ENCODE measurements at places on chromosomes 2 and 18.

GRCh38 chr2:72744049-72744448 is 81.8 kb downstream of the EXOC6B start:
- no peak for DNase-seq

DNA sequence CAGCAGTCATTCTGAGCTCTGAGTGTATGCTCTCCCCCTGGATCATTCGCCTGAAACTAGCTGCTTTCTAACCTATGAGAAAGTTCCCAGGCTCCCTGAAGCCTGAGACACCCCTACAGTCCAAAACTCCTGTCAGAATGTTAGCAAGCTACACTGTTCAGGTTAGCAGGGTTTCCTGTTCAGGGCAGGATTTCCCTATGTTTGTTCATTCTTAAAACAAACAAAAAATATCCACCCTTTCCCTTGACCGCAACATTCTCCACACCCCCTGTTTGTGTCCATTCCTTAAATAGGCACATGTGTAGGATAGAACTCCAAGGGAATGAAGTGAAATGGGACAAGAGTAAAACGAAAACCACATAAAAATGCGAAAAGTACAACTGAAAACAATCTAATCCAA is 83.1 kb downstream of the KLF7 start:
- DNase-seq = no peak

DNA sequence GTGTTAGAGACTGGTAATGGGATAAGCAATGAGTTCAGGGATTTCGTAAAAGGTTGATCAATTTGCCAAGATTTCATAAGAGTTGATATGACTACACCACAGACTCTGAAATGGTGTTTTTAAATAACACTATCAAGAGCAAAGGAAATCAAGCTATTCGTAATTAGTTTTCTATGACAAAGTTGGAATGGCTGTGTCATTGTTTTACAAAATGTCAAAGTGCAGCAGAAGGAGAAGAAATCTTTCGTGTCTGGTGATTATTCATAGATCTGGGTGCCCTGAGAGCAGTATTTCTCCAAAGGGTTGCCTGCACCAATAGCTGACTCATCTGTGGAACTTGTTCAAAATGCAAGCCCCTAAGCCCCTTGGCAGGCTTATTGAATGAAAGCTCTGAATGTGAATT is 70.1 kb downstream of the NABP1 start:
- no peak for DNase-seq

DNA sequence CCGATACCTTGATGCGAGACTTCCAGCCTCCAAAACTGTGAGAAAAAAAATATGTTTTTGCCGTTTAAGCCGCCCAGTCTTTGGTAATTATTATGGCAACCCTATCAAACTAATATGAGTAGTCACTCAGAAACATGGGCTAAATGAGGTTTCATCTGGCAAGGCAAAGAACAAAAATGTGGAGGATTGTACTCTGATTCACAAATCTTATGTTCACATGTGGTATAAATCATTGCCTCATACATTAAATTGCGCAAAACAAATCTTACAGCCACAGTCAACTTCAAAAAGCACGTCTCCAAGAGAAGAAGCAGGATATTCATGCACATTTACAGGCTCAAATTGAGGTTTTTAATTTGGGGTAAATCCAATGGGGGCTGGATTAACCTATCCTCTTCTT is 1435.4 kb upstream of the LRRTM1 start:
- no peak for DNase-seq

GRCh38 chr2:68935471-68935870 is 17.2 kb downstream of the GKN2 start:
- no peak for DNase-seq

DNA sequence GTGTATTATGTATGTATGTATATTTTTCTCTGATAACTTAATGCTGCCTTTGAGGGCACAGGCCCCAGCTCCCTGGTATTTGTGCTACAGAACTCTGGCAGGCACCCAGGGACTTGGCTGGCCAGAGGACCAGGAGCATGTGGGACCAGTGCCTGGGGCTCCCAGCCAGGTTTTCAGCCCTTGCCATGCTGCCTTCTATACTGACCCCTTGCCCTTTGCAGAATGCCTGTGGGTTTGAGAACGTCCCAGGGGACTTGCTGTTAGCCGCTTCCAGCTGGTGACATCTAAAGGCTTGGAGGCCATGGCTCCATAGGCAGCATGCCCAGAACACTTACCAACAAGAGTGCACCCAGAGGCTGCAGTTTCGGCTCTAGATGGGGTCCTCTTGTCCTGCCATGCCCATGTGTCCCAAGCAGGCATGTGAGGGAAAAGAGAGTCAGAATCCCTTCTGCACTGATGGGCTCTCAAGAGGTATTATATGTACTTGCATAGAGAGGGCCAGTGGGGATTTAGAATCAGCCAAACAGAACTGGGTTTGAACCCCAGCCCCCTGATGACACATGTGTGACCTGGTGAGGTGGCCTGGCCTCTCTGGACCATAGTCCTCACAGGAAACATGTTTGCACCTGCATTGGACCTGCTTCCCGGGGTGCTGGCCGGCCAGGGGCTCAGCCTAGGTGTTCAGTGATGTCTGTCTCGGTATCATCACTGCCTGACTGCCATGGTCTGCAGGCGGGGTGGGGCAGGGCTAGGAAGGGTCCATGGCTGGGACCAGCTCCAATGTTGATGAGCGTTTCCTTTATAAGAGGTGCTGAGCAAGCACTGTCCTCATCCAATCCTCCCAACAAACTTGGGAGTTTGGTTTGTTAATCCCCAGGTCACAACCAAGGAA is 119.2 kb upstream of the FHL2 start:
- no peak for DNase-seq

- no peak for DNase-seq
Observed at GRCh38 chr2:13046557-13047165, 329.9 kb downstream of the TRIB2 start.

DNA sequence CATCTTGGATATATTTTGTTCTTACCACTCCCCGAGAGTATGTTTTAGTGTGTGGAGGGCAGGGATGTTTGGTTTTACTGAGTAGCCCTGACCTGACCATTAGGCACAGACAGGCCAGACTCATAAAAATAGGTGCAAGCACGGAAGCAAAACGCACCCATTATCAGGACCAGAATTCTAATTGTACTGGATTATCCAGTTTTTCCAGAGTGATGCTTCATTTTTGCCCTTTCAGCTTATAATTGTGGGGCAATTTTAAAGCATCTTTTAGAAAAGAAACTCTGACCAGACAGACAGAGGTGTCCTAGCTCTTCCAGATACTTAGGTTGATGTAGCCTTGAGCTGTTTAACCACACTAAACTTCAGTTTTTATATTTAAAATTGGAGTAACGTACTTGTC is 4.4 kb downstream of the NCOA1 start:
- DNase-seq = no peak

DNA sequence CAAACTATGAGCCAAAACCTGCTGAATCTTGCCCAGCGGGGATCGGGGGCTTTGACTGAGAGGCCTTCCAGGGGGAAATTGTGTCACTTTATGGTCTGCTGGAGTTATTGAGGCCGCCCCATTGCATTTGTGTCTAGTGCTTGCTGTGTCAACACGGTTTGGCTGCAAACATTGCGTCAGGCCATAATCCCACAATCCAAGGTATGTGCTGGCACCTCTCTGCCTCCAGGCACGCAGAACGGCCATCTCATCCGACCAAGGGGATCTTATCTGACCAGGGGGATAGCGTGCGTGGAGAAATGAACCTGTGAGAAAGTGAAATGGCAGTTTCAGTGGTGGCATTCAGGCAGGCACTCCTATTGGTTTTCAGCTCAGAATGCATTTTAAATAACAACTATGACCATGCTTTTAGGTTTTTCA is 18.1 kb upstream of the LYPD6B start:
- no peak for DNase-seq

DNA sequence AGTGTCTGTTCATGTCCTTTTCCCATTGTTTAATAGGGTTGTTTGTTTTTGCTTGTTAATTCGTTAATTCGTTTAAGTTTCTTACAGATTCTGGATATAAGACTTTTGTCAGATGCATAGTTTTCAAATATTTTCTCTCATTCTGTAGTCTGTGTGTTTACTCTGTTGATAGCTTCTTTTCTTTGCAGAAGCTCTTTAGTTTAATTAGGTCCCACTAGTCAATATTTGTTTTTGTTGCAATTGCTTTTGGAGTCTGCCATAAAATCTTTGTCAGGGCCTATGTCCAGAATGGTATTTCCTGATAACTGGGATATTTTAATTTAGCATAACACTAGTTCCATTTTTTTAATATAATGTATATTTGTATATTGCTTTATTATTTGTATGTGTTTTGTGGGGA is 1380.1 kb downstream of the SUCLG1 start:
- no peak for DNase-seq

DNA sequence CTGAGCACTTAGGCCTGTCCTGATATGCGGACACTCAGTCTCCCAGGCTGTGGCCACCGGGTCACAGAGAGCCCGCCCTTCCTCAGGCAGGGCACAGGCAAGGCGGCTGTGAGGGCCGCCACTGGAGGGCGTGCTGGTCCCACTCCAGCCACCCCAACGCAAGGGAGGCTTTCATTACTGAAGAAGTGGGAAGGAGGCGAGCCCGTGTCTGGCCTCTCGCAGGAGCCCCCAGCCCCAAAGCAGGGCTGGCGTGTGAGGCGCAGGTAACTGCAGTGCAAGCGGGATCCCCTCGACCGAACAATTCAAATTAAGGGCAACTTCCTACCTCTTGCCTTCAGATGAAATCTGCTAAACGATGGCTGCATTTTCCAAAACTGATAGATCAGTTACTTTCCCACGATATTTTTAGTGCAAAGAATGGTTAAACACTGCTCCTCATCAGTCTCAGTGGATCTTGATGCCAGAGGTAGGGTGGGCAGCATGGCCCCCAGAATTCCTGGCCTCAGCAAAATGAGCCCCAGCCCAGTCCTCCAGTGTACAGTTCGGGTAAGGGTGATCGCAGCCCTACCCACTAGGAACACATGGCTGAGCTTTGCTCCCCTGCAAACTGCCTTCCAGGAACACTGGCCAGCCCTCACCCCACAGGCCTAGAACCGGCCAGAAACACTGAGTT is 97.2 kb downstream of the SEPTIN10 start:
- DNase-seq = no peak

GRCh38 chr2:30310371-30310770 is 79.0 kb downstream of the LBH start:
- DNase-seq = no peak

GRCh38 chr2:162422894-162423293 is 79.0 kb downstream of the GCA start:
- no peak for DNase-seq

DNA sequence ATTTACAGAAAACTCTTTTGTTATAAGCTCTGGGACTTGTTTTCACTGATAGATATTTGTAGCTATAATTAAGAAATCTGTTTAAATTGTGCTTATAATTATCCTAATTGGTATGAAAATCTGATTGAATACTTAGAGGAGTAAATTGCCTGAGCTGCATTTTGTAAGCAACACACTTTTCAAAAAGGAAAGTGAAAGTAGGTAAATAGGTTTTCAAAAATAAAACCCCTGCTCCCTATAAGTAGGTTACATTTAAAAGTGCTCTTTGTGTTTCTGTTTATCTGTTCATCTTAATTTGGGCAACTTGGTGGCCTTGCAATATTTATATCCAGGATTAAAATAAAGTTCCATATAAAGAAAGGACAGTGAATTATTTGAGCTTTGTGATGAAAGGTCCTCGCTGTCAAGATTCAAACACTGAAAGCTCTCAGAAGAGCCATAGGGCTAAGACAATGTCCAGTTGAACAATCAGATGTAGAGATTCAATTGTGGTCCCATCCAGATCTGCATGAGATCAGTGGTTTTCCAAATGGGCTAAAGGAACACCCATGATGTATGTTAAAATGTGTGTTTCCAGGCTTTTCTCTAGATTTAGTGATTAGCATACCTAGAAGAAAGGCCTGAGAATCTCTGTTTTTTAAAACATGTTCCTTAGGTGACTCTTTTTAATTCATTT is 371.6 kb downstream of the RPRM start:
- no peak for DNase-seq

- no peak for DNase-seq
Observed at GRCh38 chr2:58699411-58699810, 458.3 kb upstream of the FANCL start.

DNA sequence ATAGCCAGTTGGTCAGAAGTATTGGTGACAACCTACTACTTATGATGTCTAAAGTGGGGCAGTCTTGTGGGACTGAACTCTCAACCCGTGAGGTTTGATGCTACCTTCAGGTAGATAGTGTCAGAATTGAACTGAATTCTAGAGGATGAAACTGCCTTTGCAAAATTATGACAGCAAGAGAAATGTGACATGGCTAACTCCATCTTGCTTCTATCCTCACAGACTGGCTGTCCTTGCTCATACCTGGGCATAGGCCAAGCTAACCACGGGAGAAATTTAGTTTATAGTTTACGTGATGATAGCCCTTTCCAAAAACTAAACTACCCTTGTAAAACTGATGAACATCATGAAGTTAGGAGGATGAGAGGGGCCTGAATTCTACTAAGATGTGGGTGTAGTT is 24.9 kb upstream of the TGIF1 start:
- DNase-seq = no peak

GRCh38 chr2:237492137-237492890 is 5.3 kb downstream of the MLPH start:
- no peak for DNase-seq

- DNase-seq = no peak
Observed at GRCh38 chr2:233794128-233794658, 16.1 kb downstream of the MROH2A start.

DNA sequence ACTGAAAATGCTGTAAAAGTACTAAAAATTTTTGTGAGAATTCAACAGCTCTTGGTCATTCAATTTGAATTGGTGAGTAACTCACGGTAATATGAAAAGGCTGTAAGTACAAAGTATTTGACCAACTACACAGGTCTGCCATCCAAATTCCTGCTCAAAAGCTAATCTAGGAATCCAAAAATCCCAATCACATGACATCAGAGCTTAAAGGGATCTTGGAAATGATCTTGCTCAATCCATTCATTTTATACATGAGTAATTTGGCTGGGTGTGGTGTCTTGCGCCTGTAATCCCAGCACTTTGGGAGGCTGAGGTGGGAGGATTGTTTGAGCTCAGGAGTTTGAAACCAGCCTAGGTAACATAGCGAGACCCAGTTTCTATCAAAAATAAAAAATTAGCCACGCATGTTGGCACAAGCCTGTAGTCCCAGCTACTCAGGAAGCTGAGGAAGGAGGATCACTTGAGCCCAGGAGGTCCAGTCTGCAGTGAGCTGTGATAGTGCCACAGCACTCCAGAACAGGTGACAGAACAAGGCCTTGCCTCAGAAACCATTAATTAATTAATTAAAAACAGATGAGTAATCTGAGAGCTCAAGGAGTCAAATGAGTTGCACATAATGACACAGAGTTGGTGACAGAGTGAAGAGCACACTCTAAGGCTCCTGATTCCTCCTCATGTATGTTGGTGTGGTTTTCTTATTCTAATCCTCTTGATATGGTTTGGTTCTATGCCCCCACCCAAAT is 19.8 kb downstream of the SPIRE1 start:
- DNase-seq = no peak

GRCh38 chr2:119668546-119668945 is 10.5 kb upstream of the TMEM177 start:
- DNase-seq = no peak

Data from stimulated activated CD4-positive, alpha-beta T cell treated with anti-CD3 and anti-CD28 coated beads, Interleukin-1b, Interleukin-23, amount 100 ng/mL, for 1 hour (primary cell).